Stomach (tissue), 19 donors: ENCODE measurements at places on chromosomes 1 and 21. TPM values are rescaled to one million over a fixed set of nuclear protein-coding genes. Genes with fewer than 3 reads are reported as not detected.

The TTC24 gene
- polyA plus RNA-seq: not detected

The PROX1 gene
- polyA plus RNA-seq: 0.87 TPM

The ATP8B2 gene
- 6.3 TPM for polyA plus RNA-seq

The CENPF gene
- 0.15 TPM for polyA plus RNA-seq

The MORC3 gene
- polyA plus RNA-seq: 14.2 TPM
